Esophagus mucosa (tissue), 1 donor: ENCODE measurements at places on chromosomes 3 and 15. TPM values are rescaled to one million over a fixed set of nuclear protein-coding genes. Genes with fewer than 3 reads are reported as not detected.

Gene IGSF11
- 0.32 TPM for total RNA-seq

Gene PLXNA1
- total RNA-seq = 15.9 TPM

Gene TRH
- total RNA-seq = not detected

Gene DISP2
- total RNA-seq = 0.28 TPM

GRCh38 chr3:24101676-24102168 lies 156.6 kb downstream of the NR1D2 start:
- ATAC-seq = no peak

DNA sequence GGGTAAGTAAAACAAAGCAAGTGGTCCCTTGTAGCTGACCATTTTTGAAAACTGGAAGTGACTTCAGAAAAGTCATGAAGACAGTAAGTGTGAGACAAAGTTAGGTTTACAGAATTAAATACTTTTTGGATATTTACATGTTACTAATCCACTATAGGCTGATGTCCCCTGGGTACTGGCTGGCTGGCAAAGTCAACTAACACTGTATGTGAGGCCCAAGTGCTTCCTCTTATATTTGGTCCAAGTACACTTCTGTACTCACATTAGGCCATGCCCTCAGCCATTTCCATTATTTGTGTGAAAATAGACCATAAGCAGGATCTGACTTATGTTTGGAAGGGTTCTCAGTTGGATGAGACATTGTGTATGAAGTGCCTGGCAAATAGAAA lies 5.5 kb upstream of the LEKR1 start:
- no peak for ATAC-seq

DNA sequence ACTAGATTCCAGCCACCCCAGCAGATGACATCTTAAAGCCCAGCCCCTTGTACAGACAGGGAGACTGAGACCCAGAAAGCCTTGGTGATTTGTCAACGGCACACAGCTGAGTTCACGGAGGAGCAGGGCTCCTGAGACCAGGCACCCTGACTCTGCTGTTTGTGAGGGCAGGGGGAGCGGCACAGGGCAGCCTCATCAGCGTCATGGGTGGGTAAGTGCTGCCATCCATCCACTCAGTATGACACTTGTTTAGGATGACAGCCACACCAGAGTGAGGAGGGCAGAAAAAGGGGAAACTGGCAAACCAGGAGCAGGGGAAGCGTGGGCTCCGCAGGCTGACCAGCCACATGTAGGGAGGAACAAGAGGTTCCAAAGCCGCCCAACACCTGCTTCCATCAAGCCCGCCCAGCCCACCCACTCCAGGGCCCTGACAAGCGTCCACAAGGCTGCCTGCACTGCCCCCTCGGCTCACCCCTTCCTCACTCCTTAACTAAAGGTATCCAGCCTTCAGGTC lies 19.9 kb downstream of the RBPMS2 start:
- no peak for ATAC-seq

DNA sequence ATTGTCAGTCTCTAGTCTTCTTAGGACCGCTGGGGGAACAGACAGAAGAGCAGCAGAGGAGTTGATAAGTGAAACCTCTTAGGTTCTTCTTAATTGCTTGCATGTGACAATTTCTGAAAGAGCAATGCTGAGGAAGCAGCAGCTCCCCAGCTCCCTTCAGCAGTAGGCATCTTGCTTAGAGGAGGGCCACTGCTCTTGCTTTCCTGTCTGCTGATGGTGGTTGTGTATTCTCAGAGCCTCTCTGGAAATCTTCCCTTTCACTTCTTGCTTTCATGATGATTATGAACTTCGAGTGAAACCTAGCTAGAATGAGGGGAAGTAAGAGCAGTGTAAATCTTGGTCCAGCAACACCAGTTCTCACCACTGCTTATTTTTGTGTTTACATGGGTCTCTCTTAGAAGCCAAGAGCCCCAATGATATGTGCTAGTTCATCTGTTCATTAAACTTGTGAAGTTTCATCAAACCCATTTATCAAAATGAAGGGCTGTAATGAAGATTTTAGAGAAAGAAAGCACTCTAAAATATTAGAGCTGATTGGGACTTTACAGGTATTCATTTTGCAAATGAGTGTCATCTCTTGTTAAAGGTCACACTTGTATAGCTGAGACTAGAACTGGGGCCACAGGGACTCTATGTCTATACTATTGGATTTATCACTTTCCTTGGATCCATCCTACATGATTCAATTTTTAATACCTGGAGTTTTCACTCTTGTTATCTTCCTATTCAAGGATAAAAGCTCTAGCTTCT lies 246.7 kb downstream of the LPP start:
- ATAC-seq = peak; percentile 32

GRCh38 chr3:26280517-26280916 lies 342.1 kb upstream of the LRRC3B start:
- no peak for ATAC-seq
